ENCODE measurements at places on chromosomes 4 and X.

DNA sequence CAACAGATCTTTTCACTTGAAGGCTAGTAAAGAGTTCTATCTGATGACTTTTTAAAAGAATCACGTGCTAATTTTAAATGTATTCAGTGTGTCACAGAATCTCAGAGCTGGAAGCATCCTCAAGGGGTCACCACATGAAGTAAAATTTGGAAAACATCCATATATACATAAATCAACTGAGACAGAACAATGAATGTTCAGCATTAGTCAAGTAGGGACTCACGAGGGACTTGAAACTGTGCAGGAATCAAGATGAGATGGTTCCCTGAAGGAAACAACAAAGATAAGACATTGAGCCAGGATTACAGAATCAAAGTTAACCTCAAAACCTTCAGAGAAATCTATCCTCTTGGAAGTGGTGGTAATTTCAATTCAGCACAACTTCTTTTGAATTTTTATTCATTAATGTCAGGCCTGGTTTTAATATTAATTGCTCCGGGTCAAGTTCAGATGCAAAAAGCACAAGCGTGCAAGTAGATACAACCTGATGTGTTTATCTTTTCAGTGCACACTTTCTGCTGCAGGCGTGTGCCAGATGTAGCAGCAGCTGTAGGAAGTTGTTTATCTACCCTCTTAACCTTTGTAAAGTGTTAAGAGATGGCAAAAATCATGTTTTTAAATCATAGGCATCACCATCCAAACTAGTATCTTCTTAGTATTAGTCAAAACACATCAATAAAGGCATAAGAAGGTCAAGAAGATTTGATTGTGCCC is 87.7 kb upstream of the SRD5A3 start:
- DNase-seq: no peak

GRCh38 chr4:124325690-124326089 is 386.8 kb downstream of the ANKRD50 start:
- no peak for DNase-seq

- no peak for DNase-seq
Measured at GRCh38 chr4:77600521-77601451, 4.8 kb upstream of the CXCL13 start.

DNA sequence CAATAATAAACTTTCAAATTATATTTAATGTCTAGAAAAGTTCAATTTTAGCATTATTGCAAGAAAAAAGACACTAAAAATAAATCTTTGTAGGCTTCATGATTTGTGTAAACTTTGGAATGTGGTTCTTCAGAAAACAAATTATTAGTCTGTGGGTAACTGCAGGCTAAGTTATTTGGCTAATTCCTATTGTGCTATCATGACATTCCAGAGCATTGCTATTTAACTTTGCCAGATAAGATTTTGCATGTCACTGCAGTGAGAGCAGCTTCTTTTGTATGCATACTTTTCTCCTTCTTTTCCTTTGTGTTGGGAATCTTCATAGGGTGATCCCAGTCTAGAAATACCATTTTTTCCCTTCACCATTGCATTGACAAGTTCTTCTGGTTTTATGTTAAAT is 130.0 kb downstream of the AWAT2 start:
- no peak for DNase-seq

DNA sequence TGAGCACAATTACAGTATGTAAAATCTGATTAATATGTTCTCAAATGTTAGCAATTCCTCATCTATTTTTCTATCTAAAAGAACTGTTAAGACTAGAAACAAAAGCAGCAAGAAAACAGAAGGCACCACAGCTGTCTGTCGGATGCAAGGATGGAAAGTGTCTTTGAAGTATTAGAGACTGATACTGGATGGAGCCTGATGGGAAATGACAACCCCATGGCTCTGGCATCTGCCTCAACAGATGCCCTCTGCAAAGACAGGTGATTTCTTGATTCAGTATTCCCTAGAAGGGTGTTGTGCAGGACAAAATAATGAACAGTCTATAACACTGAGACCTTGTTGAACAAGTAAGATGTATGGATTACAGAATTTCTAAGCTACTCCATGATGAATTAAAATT is 19.7 kb downstream of the LRCH2 start:
- DNase-seq: no peak

DNA sequence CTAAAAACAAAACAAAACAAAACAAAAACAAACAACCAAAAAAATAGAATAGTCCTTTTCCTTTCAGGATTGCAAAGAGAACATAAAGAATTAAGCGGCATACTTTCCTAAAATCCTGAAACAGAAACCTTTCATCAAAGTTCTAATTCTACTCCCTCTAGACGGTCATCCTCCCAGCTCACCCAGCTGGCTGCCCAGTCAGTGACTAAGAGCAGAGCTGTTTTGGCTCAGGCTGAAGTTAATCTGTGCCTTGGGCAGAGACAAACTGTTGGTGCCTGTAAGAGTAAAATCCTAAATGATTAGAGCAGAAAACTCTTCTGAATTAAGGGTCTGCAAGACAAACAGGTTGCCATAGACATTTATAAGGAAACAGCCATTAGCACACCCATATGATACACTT is 17.6 kb upstream of the WAS start:
- no peak for DNase-seq

GRCh38 chr4:41072021-41072777 is 142.1 kb downstream of the APBB2 start:
- DNase-seq: no peak

DNA sequence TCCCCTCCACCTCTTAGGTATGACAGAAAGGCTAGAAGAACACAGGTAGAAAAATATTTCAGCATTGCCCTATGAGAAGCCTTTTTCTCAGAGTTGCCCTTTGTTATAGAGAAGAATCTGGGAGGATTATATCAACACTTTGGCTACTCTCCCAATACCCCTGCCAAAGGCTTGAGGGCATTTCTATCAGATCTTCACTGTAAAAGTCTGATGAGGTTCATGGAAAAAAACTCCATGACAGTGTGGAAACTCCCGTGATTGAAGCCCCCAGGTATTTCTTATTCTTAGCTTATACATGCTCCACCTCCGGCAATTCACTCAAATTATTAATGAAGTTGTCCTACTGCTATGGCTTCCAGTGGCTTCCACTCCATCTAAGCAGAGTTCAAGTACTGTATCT is 753.6 kb downstream of the CENPC start:
- no peak for DNase-seq

- no peak for DNase-seq
Measured at GRCh38 chr4:4800646-4801408, 58.6 kb upstream of the MSX1 start.

GRCh38 chrX:78140206-78140605 is 756 bp upstream of the TAF9B start:
- DNase-seq: no peak

GRCh38 chr4:17066972-17067371 is 168.5 kb upstream of the LDB2 start:
- DNase-seq: no peak

GRCh38 chrX:39939678-39940077 is 158.1 kb downstream of the BCOR start:
- DNase-seq: no peak

GRCh38 chrX:40479777-40480318 is 100.9 kb upstream of the ATP6AP2 start:
- DNase-seq: no peak

GRCh38 chr4:10275696-10276095 is 159.1 kb upstream of the WDR1 start:
- no peak for DNase-seq

- DNase-seq: no peak
Measured at GRCh38 chrX:48776818-48777439, 9.5 kb upstream of the GATA1 start.

DNA sequence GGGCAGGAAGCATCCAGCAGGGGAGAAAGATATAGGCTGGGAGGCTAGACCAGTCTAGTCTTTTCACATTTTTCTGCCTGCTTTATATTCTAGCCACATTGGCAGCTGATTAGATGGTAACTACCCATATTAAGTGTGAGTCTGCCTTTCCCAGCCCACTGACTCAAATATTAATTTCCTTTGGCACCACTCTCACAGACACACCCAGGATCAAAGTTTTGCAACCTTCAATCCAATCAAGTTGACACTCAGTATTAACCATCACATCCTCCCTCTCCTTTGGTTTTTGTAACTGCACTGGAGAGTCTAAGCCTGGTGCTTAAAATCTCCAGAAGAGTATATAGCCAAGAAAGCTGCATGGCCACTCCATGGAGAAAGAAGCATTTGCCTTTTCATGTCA is 560.4 kb downstream of the GRXCR1 start:
- no peak for DNase-seq

- DNase-seq: no peak
Measured at GRCh38 chr4:168739886-168740285, 243.0 kb downstream of the PALLD start.

GRCh38 chr4:38482696-38483095 is 181.3 kb upstream of the KLF3 start:
- no peak for DNase-seq

DNA sequence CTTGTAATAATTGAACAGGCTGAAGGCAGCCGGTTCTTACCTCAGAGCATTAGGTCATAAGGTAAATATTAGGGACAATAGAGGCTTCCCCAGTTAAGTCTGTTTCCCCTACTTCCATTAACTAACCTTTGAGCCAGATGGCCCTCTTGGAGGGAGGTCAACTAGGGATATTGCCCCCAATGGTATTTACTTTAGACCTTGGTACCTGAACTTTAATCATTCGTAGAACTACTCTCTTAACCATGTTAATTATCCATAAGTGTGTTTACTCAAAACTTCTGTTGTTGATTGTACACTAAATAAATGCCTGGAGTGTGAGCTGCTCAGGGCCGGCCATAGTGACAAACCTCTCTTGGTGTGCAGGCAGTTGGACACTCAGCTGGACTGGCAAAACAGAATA is 1843.5 kb upstream of the AGA start:
- no peak for DNase-seq

DNA sequence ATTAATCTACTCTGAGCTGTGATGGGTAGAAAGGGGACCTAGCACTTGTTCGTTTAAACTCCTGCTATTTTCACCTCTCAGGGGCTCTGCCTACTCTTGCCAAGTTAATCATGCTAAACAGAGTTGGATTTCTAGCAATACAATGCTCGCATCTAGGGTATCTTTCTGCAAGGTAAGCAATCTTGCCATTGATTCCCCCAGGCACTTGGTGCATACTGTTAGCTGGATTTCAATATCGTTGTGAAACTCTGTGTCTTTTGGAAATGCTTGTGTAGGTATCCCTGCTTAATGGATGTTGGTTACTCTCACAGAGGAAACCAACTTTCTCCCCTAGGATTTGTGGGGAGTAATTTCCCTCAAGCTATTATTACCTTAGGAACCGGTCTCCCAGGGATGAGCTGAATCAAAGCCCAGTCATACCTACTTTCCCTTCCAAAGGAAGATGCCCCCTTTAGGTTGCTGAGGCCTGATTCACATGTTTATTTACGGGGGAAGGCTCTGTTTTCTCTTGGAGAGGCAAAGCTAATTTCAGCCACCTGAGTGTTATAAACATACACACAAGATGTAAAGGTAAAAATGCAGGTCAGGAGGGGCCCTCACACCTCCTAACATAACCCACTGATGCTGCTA is 366.8 kb downstream of the FBXW7 start:
- no peak for DNase-seq

DNA sequence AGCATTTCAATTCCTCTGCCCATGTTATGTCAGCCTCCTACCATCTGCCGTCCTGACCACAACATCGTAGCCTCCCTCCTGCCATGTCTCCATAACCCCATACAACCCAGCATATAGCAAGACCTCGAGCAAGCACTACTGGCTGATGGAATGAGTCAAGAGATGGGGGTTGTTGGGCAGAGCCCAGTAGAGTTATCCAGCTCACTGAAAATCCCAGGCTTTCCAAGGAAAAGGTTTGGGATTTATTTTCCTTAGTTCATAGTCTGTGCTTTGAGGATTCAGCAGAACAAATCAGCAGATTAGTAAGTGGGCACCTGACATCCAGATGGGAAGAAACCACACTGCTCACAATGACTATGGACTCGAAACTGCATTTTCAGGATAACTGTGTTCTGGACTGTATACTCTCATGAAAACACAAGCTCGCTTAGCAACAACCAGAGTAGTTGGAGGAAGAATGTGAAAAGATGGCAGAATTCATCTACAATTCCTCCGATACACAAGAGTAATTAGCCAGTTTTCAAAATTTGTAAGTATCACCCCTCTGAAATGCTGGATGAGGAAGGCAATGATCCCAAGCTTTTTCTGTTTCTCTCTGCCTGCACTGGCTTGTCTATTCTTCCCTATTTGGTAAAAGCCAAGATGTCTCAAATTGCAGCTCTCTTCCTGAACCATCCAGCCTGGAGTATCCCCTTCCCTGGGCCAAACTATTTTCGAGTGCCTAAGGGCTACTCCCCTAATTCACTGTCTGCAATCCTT is 186.2 kb upstream of the TBL1X start:
- DNase-seq: no peak

GRCh38 chr4:138405466-138405891 is 163.3 kb upstream of the SLC7A11 start:
- DNase-seq: no peak

- DNase-seq: no peak
Measured at GRCh38 chr4:156335721-156336120, 382.1 kb upstream of the CTSO start.

DNA sequence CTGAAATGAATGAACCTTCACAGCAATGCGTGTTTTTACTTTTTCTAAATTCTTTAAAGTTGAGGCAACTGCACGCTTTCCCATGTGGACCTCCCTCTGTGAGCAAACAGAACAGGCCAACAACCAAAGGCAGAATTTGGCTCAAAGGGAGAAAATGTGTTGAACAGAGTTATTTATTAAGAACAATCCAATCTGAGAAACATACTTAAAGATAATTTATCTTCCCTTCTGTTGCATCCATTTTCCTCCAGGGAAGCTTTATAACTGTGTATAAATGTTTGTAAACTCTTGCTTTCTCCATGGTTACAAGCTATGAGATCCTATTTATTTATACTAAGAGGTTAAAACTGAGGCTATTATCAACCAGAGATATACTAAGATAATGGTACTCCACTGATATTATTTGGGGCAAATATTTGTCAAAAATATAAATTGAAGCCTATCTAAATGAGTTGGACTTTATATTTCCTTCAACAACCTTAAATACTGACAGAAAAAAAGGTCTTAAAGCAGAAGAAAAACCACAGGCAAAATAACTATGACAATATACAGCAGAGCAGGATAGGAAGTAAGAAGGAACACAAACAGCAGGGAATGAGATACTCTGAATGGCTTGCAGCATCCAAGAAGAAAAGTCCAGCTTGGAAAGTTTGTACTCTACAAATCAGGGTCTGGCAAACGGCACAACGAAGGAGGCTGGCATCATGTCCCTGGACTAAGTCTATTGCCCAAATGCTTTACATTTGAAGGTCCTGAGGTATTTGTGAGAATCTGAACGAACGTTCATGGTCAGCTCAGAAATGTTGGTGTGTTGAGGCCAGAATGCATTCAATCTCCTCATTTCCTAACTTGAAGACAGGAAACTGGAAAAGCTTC is 663.2 kb upstream of the INTU start:
- DNase-seq: no peak

- no peak for DNase-seq
Measured at GRCh38 chr4:17583276-17583675, 6.3 kb downstream of the LAP3 start.

Data from activated CD4-positive, CD25-positive, alpha-beta regulatory T cell treated with anti-CD3 and anti-CD28 coated beads, Interleukin-2, amount 50 U/mL, for 16 hours (primary cell).